ENCODE measurements at places on chromosomes 4 and X.
A peak's percentile ranks its signal among the peaks of the same experiment; 100 is the strongest.

GRCh38 chrX:53684415-53685192 is 1.9 kb downstream of the HUWE1 start:
- no peak for DNase-seq

DNA sequence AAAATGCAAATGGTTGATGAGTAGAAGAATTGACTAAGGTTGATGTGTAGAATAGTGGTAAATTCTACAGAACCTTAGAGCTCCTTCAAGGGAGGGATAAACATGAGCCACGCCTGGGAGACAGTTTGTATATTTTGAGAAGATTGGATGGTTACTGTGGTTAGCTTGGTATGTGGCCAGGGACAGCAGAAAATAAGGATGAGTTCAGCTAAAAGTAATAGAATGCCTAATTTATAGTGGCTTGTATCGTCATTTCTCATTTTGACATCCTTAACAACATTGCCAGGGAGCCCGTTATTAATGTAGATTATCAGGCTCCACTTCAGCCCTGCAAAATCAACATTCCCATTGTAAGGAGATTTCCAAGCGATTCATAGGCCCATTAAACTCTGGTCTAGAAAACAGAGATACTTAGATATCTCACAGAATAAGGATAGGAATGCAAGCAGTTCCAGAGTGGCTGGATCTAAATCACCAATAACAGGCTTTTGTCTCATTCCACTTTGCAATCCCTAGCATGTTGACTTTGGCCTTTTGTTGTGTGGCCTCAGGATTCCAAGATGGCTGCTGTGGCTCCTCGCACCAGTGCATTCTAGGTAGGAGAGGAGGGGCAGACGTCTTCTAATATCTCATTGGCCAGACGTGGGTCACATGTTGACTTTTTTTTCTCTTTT is 6.4 kb upstream of the PTTG2 start:
- no peak for DNase-seq

- no peak for DNase-seq
These were observed 1034.8 kb downstream of the DMD start for GRCh38 chrX:32176510-32176909.

GRCh38 chr4:173937631-173938270 is 345.7 kb downstream of the FBXO8 start:
- no peak for DNase-seq

GRCh38 chr4:158936238-158936637 is 166.6 kb upstream of the RAPGEF2 start:
- no peak for DNase-seq

GRCh38 chr4:37924946-37925345 is 34.1 kb downstream of the TBC1D1 start:
- DNase-seq, result no peak

DNA sequence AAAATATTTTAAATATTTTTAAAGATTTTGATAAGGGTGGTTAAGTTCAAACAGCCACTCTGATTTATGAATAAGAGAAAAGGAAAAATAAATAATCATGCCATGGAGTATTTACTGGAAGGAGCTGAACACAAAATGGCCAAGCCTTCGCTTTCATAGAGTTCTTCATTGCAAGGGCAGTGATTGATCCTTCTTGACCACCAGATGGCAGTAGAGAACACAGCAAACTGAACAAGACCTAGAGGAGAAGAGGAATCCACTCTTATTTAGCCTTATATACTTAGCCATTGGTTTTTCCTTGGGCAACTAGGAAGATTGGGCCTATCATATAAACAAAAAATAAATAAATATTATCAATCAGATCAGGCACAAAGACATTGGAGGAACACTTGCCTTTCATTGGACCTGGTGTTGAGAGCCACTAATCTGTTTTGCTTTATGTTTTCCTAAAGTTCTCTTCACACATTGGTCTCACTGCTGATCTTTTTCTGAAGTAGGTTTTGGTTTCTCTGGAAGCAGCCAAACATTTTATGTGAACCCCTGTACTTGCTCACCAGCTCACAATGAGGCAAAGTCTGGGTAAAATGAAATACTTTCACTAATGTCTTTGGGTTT is 58.1 kb upstream of the PARM1 start:
- peak; percentile 73 for DNase-seq

DNA sequence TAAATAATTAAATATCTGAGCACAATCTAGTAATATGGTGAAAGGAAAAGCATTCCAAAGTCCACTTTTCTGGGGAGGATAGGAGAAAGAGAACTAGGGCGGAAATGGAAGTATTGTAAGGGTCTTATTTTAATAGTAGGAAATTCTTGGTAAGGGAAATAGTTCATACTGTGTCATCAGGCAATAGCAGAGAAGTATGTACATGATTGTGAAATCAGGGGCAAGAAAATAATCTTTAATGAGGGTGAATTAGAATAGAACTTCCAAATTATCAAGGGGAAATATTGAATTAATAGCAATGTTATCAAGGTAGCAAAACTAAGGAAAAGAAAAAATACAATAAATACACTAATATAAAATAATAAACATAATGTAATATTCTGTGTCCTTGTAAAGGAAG is 14.8 kb downstream of the GIMD1 start:
- no peak for DNase-seq

GRCh38 chrX:31093639-31093975 is 21.8 kb upstream of the FTHL17 start:
- no peak for DNase-seq

DNA sequence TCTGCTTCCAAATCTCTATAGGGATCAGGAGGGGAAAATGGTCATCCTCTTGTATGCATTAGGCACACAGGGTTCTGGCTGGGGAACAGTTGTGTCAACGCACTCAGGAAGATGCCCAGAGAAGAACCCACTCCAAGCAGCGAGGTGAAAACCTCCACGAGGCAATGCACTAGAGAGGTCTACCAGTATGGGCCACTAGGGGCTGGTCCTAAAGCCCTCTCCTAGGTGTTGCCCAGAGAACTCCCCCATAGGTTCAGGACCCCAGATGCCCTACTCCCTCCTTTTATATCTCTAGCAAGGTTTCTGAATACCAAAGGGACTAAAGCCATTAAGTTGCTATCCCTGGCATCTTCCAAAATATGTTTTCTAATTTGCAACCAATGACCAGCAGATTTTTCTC is 142.7 kb upstream of the NLGN4X start:
- DNase-seq, result no peak

DNA sequence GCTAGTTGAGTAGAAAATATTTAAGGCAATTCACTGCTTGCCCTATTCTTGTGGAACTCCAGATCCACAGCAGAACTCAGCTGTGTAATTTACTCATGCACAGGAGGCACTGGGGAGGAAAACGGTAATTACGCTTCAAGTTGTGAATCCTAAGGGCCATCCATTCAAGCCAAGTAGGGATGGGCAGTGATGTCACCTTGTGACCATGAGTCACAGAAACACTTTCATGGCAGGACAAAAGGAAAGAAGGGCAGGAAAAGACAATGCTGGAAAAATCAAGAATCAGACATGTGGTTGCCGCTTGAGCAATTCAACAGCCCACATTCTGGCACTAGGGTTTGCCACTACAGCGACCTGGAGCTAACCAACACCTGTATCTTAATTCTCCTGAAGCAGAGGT is 1.4 kb downstream of the PAQR3 start:
- DNase-seq, result no peak

DNA sequence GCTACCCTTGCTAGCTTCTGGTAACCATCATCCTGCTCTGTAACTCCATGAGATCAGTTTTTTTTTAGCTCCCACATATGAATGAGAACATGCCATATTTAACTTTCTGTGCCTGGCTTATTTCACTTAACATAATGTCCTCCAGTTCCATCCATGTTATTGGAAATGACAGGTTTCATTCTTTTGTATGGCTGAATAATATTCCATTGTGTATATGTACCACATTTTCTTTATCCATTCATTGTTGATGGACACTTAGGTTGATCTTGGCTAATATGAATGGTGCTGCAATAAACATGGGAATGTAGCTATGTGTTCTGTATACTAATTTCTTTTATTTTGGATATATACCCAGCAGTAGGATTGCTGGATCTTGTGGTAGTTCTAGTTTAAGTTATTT is 204.7 kb downstream of the BMPR1B start:
- no peak for DNase-seq
